ENCODE measurements at places on chromosomes 12 and 14.

DNA sequence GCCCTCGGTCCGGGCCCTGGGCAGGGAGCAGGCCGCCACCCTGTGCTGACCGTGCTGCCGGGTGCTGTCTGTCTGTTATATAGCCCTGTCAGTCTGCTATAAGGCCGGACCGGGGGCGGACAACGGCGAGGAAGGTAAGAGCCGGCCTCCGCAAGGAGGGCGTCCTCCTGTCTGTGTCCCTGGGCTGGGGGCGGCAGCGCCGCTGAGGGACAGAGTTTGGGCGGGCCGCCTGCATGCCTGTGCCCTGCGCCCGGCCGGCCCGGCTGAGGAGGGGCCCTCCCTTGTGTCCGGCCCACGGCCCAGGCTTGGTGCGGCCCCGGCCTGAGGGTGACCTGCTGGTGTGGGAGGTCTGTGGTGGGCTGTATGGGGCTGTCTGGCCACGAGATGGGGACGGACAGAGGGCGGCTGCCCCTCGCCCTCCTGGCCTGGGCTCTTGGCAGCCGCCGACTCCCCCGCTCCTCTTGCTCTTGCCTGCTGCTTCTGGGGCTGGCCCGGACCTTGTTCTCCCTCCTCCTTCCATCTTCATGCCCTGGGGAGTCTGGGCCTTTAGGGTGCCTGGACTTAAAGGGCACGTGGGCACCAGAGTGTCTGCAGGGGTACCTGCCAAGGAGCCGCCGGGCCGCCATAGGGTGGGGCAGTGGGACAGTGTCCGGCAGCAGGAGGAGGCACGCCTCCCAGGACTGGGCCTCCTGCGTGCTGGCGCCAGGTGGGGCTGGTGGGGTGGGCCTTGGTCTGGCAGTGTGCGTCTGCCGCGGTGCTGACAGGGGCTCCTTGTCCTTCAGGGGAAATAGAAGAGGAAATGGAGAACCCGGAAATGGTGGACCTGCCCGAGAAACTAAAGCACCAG lies 25.1 kb upstream of the CRIP2 start:
- no peak for DNase-seq

GRCh38 chr12:32139064-32139421 lies 32.4 kb downstream of the BICD1 start:
- no peak for DNase-seq

GRCh38 chr14:99441157-99441870 lies 39.3 kb downstream of the SETD3 start:
- DNase-seq: no peak

GRCh38 chr12:78156751-78157150 lies 326.1 kb downstream of the NAV3 start:
- DNase-seq: no peak

- DNase-seq: no peak
These were observed 117.7 kb downstream of the PHETA1 start for GRCh38 chr12:111251058-111251730.

DNA sequence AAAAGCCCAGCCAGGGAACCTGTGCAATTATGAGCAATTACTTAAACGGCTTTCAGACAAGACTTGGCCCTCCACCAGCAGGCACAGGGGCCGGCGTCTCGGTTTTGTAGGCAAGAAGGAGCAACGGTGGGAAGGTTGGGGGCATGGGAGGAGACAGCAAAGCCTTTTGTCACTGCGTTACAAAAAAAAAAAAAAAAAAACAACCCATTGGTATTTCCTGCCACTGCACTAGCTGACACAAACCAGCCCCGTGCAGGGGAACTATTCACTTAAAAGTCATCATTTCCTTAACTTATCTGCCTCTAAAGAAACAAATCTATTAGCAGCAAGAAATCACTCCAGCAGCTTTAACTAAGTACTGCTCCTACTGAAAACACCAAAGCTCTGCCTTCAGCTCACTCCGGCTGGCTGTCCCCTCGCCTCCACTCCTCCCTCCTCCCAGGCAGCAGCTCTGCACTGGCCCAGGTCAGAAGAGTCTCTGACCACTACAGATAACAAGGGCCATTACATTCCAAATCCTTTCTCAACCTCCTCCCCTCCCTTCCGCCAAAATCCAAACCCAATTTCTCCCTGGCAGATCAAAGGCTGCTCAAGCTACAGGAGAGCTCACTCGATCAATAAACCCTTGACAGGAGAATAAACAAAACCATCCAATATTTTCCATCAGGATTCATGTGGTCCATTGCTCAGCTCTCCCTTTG lies 105.2 kb upstream of the CDKN3 start:
- DNase-seq: no peak

DNA sequence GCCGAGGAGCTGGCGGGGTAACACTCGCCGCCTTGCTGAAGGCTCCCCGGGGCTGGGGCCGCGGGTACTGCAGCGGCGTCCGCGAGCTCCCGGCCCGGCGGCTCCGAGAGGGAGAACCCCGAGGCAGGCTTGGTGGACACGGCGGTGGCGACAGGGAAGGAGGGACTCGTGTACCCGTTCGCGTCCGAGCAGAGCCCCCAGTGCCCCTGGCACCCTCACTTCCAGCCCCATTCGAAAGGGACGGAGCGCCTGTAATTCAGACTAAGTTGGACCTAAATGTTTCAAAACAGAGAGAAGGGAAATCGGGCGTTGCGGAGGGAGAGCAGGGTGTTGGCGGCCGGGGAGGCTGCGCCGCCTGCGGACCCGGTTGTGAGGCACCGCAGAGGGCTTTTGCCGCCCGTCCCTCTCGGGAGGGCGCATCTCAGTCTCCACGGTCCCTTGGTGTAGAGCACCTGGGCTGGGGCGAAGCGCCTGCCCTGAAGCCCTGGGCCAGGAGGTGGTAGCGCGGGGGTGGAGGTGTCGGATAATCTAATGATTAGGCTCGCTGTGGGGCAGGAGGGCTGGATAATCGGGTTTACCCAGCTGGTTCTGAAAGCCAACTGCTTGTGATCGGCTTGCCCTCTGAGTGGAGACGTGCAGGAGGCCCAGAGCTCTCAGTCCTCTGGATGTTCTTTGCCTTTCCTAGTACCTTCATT lies 771 bp downstream of the DAAM1 start:
- DNase-seq: peak; percentile 14

DNA sequence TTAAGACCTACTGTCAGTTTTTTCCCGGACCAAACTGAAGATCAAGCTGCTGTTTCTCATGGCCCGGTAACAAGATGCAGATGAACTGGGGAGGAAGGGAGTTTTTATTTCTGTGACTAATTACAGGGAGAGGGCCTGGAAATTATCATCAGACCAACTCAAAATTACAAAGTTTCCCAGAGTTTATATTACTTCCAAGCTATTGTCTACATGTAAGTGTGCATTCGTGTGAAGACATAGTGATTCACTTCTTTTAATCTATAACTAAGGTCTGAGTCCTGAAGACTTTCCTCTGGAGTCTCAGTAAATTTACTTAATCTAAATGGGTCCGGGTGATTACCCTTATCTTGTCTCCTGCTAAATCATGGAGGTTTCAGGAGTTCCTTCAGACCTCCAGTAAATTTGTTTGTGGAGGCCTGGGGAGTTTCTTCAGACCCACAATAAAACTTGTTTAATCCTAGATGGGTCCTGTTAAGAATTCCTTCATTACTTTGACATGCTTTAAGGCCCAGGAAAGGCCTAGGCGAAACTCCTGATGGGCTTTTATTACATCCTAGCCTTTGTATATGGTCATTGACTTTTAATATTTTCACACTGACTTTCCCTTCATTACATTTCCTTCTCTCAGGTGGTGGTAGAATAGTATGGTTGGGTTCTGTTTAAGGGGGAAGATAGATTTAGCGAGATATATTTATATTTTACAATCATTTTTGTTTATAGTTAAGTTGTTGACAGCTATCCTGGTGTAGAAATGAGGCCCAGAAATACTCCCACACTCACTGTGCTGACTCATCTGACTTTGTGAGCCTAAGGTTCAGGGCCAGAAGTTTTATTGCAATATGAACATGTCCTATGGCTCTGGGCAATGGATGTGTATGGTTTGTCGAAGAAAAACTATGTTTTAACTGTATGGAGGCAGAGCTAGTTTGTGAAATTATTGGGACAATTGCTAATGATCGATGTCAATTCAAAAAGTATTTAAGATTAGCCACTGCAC lies 627.0 kb upstream of the FBXO33 start:
- DNase-seq: no peak

DNA sequence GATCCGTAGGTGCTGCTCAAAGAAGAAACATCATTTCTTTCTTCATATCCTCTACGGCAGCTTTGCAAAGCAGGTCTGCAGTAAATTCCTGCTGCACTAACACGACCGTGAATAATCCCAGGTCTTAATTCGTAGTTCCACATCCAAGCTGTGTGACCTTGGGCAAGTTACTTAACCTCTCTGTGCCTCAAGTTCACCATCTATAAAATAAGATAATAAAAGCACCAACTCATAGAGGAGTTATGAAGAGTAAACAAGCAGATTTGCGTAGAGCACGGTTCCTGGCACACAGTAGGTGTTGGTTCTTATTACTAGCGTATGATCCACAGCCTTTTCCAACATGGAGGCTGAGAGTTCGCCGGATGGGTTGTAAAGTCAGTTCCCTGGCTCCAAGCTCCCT lies 3.6 kb downstream of the NCOR2 start:
- no peak for DNase-seq

DNA sequence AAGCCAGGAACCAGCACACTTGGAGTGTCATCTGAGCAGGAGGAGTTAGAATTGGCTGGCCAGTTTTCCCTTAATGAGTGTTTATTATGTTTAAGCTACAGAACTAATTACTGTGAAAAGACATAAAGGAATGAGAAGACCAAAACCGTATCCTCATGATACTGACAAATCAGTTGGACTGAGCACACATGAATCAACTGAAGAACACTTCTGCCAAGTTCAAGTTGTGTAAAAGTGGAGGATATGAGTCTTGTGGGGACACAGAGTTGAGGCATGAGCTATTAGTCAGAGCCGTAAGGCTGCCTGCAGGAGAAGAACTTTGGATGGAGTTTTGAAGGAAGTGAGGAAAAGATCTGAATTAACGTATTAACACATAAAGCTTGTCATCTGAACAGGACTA lies 43.1 kb downstream of the HMGA2 start:
- DNase-seq: no peak

DNA sequence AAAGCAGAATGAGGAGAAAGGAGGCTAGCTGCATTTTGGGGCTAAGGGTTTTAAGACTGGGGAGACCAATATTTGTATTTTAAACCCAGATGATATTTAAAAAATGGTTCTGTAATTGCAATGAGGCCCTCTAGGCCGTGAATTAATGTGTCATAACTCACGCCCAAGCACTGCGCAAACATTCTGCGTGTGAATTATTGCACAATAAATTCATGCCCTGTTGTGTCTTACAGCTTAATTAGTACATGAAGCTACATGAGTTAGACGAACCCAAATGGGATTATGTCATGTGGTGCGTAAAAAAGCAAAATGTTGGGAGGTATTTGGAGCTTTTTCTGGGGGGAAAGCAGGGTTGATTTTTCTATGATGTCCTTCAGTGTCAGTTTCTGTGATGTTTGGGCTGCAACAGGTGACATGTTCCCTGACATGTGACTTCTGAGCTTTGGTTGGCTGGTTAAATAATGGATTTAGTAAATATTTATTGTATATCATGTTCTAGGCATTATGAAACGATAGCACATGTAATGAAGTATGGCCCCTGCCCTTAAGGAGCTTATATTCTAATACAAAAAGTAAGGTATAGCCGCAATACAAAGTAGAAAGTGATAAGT lies 30.4 kb upstream of the CISTR start:
- no peak for DNase-seq

GRCh38 chr12:106282457-106283097 lies 20.0 kb upstream of the TCP11L2 start:
- peak; percentile 71 for DNase-seq

- DNase-seq: no peak
These were observed 11.5 kb upstream of the SLC4A8 start for GRCh38 chr12:51413149-51413548.

DNA sequence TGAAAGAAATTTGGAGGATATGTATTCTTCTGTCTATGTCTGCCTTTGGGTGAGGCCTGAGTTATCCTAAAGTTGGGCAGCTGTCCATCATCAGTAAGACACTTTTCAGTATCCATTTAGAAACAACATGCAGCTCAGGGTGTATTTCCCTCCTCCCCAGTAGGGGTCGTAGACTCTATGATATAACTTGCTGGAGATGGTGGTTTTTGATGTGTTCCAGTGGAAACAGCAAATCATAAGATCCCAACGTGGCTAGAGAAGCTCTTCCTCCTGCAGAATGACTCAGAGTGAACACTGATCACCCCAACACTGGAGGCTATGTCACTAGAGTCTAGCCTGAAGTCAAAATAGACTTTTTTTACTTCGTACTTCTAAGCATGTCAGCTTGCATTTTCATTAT lies 331.6 kb upstream of the STXBP6 start:
- peak; percentile 0 for DNase-seq

- DNase-seq: no peak
These were observed 11.9 kb downstream of the PALS1 start for GRCh38 chr14:67253076-67253635.

DNA sequence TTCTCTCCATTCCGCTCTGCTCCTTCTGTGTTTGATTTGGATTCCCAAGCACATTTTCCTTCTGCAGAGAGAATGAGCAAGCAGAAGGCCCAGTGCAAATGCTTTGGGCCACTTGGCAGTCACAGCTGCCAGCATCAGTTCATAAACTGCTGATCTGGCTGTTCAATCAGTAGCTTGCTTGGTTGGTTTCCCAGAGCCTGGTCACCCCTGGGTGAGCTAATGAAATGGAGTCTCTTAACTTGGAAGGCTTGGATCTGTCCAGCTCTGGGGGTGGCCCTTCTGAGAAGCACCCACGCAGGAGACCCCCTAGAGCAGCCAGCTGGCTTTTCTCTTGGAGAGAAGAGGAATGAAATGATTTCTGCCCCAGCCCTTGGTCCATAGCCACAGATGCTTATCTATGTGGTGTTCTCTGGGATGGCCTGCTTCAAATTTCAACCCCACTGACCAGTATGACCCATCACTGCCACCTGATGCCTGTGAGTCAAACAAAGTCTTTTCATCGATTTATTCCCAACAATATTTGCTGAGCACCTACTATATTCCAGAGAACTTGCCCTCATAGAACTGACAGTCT lies 30.3 kb downstream of the FAIM2 start:
- DNase-seq: no peak

- no peak for DNase-seq
These were observed 44.7 kb downstream of the FERMT2 start for GRCh38 chr14:52906141-52906601.

- DNase-seq: no peak
These were observed 54.4 kb downstream of the RIMBP2 start for GRCh38 chr12:130661486-130662255.

- peak; percentile 17 for DNase-seq
These were observed 115.9 kb downstream of the SLC25A21 start for GRCh38 chr14:37056473-37056872.

- peak; percentile 77 for DNase-seq
These were observed 9.8 kb downstream of the CHPT1 start for GRCh38 chr12:101707131-101707782.

- DNase-seq: no peak
These were observed 77.2 kb upstream of the RFLNA start for GRCh38 chr12:124217508-124218242.

- no peak for DNase-seq
These were observed 53.1 kb downstream of the PDE3A start for GRCh38 chr12:20421421-20421820.

Measured in K562 (cell line).